ENCODE measurements at places on chromosomes 7 and 10. TPM values are rescaled to one million over a fixed set of nuclear protein-coding genes. Genes with fewer than 3 reads are reported as not detected.

- DNase-seq = peak; percentile 72
These were observed 533.1 kb downstream of the KCNMA1 start for GRCh38 chr10:77104459-77104980.

DNA sequence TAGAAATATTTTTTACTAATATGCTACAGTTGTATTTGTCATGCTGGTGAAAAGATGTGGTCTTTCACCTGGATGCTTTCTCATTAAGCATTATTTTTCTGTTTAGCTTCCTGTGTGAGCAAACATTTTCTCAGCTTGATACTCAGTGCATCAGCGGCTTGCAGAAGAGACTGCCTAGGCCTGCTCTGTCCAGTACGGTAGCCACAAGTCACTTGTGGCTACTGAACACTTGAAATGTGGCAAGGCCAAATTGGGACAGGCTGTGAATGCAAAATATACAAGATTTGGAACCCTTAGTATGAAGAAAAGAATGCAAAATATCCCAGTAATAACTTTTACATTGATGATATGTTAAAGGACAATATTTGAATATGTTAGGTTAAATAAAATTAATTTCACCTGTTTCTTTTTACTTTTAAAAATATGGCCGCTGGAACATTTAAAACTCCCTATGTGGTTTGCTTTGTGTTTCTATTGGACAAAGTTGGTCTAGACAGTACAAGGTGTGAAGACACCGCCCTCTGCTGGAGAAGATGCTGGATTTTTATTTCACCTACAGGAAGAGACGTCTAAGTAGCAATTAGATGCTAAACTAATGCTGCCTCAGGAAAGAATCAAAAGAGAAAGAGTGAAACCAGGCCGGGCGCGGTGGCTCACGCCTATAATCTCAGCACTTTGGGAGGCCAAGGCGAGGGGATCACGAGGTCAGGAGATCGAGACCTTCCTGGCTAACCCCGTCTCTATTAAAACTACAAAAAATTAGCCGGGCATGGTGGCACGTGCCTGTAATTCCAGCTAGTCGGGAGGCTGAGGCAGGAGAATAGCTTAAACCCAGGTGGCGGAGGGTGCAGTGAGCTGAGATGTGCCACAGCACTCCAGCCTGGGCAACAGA is 5.3 kb downstream of the SRGN start:
- DNase-seq = peak; percentile 56

FOXI2 gene
- not detected for total RNA-seq

WIPF3 gene
- 5.5 TPM for total RNA-seq

DNA sequence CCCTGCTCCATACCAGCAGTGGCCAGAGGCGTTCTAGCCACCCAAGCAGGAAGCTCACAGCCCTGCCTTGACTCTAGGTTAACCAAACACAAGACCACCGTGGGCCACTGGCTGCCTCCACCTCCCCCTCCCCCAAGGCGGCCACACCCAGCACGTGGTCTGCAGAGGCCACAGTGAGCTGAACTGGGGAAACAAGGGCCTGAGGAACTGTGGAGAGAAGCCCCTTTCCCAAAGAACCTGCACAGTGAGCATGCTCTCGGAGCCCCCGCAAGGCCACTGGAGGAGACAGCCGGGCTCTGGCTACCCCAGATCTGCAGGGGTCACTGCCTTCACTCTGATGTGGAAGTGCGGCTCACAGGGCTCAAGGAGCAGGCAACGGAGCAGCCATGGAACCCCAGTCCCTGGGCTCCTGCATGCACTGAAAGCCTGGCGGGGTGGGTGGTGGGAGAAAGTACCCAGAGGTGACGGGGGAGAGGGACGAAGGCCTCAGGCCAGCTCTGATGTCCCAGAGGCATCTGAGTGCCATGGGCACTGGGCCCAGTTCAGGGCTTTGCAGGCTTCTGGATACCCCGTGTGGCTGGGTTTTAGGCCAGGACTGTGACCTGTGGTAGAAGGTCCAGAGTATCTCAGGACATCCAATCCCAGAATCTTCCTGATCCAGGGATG is 189.2 kb downstream of the EBF3 start:
- DNase-seq = no peak

DNA sequence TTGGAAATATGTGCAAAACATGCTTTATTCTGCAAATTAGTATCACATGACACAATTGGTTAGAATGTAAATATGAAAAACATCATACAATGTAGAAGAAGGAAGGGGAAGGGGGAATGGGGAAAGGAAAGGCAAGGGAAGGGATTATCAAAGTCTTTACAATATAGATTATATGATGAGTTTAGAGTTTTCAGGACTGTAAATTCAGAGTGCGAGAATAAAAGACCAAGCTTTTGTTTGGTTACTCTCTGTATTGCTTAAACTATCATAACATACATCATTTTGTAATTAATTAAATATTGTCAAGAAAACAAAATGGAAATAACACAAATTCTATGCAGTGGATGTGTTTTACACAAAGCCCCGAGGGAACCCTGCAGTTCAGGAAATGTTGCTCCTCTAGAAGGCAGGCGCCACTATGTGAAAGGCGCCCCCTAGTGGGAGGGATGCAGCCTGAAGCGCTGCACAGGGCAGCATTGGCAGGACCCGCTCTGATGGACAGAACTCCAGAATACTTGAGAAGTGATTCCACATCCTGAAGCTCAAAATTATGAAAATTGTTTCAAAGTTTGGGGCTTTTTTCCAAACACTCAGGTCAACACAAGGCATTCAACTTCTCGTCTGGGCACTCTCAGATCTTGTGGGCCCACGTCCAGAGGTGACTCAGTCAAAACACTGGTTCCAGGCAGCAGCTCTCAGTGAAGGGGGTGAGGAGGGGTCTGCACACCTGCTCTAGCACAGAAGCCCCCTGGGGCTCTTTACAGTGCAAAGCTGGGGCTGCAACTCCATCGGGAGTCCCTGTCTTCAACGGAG is 31.6 kb upstream of the TMEM254 start:
- peak; percentile 83 for DNase-seq

- no peak for DNase-seq
These were observed 41.1 kb downstream of the MINPP1 start for GRCh38 chr10:87545783-87546182.

DNA sequence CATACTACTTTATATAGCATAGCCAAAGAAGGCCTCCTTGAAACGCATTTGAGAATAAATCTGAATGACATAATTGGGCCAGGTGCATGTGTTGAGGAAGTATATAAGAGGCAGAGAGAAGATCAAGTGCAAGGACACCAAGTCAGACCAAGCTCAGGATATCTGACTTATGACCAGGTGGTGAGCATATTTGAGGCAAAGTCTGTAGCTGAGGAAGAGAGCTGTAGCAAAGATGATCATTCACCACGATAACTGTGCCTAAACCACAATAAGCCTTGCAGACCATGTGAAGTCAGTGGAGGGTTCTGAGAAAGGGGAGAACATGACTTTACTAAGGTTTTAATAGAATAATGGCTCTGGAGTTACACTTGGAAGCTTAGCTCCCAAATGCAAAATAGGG is 292.3 kb downstream of the SORCS1 start:
- no peak for DNase-seq

DNA sequence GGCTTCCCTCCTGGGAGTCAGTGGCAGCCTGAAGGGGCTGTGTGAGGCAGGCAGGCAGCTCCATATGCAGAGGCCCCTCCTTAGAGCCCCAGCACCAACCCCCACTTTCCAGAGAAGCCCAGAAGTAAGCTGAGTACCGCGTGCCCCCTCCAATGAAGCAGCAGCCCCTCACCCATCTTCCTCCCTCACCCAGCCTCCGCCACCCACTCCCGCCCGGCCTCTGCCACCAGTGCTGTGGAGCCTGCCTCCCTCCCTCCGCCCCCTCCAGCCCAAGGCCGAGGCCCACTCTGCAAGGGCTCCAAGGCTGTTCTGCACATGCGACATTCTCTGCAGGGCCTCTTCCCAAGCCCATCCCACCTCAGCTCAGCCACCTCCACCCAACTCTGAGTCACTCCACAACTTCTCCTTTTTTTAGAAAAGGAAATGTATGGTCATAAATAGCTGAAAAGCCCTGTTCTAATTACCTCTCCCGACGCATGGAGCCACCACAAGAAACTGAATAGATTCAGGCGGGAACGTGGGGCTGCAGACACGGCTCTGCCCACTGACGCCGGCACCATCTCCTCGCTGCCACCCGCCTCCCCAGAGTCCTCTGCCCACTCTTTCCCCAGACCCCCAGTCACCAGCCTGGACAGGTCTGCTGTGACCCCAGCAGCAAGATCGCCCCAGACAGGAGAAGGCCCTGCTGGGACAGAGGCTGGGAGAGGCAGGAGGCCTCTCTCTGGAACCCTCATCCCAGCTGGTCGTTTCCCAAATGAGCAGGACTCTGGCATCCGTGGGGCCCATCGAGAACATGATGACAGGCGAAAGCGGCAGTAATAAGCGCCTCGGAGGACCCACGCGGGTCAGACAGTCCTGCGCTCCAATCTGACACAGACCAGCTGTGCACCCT is 213.9 kb downstream of the MAD1L1 start:
- peak; percentile 69 for DNase-seq

MOGAT3 gene
- total RNA-seq = not detected

GRCh38 chr7:78039790-78040776 is 241.5 kb downstream of the PHTF2 start:
- peak; percentile 47 for DNase-seq

GRCh38 chr10:80184291-80184690 is 21.0 kb downstream of the ANXA11 start:
- DNase-seq = no peak

ANXA11 gene
- total RNA-seq = 434 TPM

GRCh38 chr10:91762878-91763277 is 35.3 kb upstream of the TNKS2 start:
- DNase-seq = no peak

DNA sequence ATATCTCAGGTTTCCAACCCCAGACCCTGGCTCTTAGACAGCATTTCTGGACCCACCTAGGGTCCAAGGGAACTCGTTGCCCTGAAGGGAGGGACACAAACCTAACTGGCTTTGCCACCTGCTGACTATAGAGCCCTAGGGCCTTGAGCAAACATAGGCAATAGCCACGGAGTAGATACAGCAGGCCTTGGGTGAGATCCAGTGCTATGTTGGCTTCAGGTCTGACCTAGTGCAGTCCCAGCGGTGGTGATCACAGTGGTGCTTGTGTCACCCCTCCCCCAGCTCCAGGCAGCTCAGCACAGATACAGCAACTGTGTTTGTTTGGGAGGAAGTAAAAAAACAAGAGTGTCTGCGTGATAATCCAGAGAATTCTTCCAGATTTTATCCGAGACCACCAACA is 9.7 kb upstream of the TNKS2 start:
- no peak for DNase-seq

NXPH1 gene
- not detected for total RNA-seq

ASZ1 gene
- total RNA-seq = not detected

- no peak for DNase-seq
These were observed 23.3 kb upstream of the PARD3 start for GRCh38 chr10:34838366-34838900.

PLEKHS1 gene
- not detected for total RNA-seq

- no peak for DNase-seq
These were observed 149.4 kb downstream of the USP6NL start for GRCh38 chr10:11462071-11462470.

TLL2 gene
- 8.7 TPM for total RNA-seq

GRCh38 chr7:51644216-51644615 is 327.6 kb upstream of the COBL start:
- no peak for DNase-seq

- no peak for DNase-seq
These were observed 30.6 kb downstream of the ZC3HAV1 start for GRCh38 chr7:139078911-139079310.

DNA sequence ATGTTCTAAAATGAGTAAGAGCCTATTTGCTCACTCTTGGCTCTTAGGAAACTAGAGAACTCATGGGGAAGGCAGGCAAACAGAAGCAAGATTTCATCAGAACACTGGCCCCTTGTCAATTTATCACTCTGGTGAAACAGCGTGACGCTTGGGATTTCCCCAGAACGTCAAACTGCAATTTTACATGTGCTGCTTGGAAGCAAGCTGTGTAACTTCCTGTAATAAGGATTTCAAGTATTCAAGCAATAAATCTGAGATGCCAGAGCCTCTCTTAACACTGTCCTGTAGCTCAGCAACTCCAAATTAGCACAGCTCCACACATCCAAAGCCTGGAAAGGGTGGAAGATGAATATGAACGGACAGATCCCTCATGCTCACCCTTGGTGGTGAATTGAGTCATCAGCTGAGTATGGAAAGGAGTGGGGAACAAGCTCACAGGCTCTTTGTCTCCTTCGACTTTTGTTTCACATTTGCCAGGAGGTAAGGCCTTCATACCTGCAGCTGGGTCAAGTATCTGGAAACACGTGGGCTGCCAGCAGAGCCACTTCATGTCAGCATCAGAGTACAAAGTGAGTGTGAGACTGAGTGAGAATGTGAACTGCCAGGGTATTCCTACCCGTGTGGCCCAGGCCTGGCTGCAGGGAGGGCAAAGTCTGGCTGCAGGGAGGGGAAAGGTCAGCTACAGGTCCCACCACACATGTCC is 140.4 kb upstream of the NAMPT start:
- peak; percentile 64 for DNase-seq

- no peak for DNase-seq
These were observed 332.6 kb downstream of the TNS3 start for GRCh38 chr7:47249361-47249760.

MMRN2 gene
- total RNA-seq = 33.5 TPM

- DNase-seq = no peak
These were observed 66.1 kb downstream of the PRPF18 start for GRCh38 chr10:13652860-13653259.

- no peak for DNase-seq
These were observed 49.5 kb downstream of the DIP2C start for GRCh38 chr10:639751-640672.

GRCh38 chr10:101693651-101693977 is 1.4 kb downstream of the FBXW4 start:
- no peak for DNase-seq

CDK1 gene
- 2.4 TPM for total RNA-seq

DNA sequence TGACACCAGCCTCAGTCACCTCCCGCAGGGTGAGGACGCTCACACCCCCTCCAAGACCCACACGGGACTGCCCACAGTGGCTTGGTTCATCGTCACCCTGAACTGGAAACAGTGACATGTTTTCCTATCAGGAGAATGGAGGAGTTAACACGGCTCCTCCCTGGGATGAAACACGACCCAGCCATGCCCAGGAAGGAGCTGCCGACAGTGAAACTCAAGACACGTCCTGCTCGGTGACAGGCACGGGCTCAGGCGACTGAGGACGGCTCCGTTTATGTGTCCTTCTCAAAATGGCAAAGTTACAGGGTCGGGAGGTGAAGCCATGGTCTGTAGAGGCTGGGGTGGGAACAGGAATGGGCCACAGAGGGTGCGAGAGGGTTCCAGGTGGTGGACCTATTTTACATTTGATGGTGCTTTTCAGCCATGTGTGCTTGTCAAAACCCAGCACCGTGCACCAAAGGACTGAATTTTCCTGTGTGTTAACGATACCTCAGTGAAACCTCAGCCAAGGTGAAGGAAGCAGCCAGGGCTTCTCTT is 272.4 kb downstream of the ADARB2 start:
- DNase-seq = no peak
